ENCODE measurements at places on chromosomes 11 and 22. TPM values are rescaled to one million over a fixed set of nuclear protein-coding genes. Genes with fewer than 3 reads are reported as not detected.

Gene WT1
- not detected for total RNA-seq

Gene KLHL22
- total RNA-seq: 12.3 TPM

DNA sequence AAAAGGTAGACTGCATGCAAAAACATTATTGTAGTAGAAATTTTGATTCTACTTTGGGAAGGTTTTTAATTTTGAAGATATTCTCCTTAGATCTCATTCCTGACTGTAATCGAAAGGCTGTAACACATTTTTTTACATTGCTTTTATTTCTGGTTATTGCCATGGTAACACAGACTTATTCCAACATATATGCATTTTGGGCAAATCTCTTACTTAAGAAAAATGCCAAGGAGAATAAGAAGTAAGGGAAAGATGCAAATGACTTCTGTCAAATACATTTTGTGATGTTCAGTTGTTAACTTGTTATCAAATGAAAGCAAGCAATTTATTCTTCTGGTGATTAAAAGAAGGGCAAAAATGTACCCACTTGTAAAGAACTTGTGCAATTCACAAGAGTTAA is 267.5 kb downstream of the AASDHPPT start:
- DNase-seq: no peak

DNA sequence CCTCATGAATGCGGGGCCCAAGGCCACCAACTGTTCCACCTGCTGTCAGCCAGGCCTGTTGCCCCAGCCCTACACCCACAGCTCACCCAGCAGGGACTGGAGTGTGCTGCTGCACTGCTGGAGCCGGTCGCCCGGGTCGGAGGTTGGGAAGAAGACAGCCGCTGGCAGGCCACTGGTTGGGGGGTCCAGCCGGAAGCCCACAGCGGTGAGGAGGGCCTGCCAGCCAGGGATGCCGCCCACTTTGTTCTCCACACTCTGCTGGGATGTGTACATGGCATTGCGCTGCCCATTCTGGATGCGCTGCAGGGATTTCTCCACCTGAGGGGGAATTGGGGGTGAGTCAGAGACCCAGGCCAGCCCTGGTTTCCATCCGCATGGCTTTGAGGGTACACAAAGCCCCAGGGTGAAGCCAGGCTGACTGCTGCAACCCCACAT is 74.2 kb upstream of the PITPNB start:
- DNase-seq: no peak

GRCh38 chr11:89441606-89442005 is 49.6 kb downstream of the NOX4 start:
- DNase-seq: no peak

GRCh38 chr11:134157451-134157850 is 66.3 kb downstream of the NCAPD3 start:
- DNase-seq: no peak
